ENCODE measurements at places on chromosomes 4 and X.

DNA sequence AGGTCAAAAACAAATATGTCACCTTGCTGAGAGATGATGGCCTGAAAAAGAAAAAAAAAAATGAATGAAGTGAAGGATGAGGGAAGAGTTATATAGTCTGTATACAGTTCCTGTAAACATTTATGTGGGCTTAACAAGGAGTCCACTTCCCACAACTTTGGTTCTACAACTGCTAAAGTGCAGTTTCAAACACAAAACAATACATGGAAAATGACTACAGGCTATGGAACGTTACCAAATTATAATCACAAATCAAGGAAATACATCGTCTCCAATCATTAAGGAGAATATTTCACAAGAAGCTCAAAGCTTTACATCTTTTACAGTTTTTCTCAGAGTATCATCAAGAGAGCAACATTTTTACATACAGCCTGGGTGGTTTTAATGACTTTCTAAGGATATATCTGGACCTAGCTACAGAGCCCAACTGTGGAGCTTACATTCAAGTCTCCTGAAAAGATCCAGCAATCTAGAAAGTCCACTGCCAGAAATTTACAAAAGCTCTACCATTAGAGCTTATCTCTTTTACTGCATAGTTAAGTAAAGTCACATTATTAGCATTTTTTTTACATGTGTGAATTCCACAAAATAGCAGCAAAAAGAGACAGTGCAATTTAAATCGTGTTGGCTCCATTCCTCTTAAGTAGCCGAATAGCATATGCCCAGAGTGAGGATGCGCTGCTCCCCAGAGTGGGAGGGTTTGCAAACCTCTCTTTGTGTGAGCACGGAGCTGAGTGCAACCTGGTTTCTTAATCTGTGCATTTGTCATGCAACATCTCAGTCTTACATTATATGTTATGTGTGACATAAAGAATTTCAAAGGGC, 128.3 kb downstream of the MANBA start:
- no peak for DNase-seq

DNA sequence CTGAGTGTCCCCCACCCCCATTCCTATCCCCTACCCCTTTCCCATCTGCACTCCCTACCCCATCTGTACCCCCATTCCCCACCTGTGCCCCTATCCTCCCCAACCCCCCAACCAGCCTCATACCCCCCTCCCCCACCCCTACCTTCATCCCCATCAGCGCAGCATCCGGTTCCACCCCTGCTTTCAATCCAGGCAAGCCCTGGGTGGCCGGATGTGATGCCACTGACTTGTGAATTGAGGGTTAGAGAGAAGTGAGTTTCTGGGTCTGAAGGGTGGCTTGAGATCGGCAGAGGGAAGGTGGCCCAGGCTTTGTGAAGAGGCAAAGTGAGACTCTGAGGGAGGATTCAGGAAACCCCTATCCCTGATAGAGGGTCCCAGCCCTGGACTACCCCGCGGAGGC, 7.8 kb downstream of the MAGEA4 start:
- no peak for DNase-seq

DNA sequence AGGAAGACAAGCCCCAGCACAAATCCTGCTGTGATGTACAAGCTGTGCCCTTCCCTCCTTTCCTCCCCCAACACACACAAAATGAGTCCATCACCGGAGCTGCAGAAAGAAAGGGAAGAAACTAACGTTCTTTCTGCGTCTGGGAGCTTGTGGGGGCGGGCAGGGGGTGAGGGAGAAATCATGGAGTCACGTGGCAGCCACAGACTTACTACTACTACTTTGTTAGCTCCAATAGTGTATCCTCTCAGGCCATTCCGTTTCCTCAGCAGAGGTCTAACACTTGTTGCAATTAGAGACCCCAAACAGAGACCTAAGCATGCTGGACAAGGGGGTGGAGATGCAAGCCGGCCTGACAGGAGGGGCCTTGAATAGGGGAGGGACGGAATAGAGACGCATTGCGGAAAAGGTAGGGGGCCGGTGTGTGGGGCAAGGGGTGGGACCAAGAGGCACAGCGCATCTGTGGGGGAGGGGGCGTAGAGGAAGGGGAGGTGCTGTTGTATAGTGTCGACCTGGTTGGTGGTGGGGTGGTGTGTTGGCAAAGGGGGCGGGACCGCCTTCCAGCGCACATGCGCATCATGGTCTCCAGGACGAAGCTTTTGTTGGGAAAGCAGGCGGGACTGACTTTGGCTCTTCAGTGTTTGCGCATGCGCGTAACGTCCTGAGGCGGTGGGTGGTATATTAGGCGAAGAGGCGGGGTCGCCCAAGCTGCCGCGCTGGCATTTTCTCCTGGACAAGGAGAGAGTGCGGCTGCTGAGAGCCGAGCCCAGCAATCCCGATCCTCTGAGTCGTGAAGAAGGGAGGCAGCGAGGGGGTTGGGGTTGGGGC, at the start of gene MAGED1:
Gene MAGED1 (plus strand): TSS at position 703 of the 825 bp plus-strand sequence. CDS start 682 bp downstream, outside the sequence.
- DNase-seq, result peak; percentile 66

DNA sequence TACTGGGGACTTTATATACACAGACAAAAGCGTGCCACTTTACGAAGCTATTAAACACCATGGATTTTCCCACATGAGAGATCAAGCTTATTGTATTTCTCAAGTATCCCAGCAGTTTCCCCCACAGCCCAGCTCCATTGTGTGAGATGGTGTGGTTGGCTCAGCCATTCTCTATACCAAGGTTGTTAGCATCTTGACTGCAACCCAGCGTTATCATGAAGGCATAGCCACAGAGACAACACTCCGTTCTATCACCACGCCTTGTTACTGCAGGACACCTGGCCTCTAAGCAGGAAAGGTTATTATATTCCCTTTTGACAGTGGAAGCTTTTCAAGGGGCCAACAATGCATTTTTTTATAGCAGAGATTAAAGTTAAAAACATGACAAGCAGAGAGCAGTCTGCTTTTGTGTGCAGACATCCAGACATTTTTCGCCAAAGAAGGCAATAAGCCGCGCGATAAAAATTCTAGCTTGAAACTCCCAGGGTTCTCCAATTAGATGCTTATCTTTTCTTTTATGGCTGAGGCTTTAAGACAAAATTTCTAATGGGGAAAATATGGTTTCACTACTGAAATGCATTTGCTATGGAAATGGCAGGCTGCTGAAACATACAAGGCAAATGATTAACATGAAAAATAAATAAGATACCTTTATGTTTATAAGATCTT, 206.1 kb downstream of the MID1 start:
- no peak for DNase-seq

- DNase-seq, result no peak
Observed at GRCh38 chrX:22689290-22689689, 310.5 kb upstream of the DDX53 start.

GRCh38 chrX:18793601-18794089, 86.2 kb downstream of the PPEF1 start:
- DNase-seq, result no peak

DNA sequence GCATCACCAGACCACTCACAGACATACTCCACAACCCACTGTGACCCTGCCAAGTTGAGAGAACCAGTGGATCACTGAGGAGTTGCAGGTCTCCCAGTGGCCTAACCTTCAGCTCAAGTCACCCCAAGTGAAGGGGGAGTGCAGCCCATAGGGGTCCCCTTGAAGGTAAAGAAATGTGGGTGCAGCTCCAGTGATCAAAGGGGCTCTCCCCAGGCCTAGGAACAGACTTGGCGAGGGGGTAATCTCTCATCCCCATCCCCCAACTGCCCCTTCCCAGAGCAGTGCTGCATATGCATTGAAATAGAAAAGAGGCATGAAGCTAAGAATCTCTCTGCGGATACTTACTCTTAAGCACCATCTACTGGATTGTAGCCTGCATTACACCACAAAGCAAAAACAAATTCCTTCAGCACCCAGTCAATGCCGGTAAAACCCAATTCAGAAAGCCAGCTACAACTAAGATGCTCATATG, 27.0 kb downstream of the MAGEE1 start:
- peak; percentile 7 for DNase-seq

DNA sequence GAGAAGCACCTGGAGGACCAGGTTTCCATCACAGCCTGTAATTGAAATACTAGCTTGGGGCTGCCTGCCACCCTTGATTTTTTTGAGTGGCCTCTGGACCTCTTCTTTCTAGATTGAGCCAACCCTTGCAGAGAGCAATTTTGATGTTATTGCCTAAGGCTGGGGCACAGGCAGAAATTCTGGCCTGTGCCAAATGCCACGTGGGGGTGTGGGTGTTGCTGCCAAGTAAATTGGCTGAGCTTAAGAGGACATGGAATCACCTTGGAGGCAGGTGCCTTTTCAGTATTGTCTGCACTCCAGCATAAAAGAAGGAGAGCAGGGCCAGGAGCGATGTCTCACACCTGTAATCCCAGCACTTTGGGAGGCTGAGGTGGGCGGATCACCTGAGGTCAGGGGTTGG, 286.1 kb upstream of the PRPS2 start:
- DNase-seq, result no peak

- no peak for DNase-seq
Observed at GRCh38 chr4:100962698-100963097, 384.6 kb downstream of the PPP3CA start.

DNA sequence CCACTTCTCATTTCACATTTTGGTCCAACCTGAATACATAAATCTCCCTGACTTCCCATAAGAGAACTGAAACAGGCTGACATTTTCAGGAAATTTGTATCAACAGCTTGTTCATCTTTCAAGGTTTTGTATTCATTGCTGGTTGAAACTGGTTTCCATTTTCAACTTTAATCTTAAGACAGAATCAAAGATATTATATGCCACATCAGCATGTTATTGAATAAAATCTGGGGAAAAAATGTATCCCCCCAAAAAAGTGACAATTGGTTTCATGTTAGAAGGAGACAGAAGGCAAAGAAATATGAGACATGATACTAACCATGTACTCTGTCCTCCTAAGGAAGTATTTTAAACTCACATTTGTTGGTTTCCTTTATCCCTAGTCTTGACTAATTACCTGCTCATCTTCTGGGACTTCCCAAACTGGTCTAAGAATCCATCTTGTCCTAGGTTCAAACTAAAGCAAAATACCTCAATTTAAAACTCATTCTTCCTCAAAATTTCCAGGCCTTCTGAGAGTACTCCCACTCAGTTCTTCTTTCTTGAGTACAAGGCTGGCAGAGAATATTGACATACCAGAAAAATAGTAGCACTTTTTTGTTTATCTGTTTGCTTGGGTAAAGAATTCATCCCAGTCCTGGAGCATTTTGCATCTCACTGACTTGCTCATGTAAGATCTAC, 3.1 kb upstream of the ANTXR2 start:
- peak; percentile 33 for DNase-seq

- no peak for DNase-seq
Observed at GRCh38 chr4:149176039-149176438, 639.6 kb downstream of the IQCM start.

DNA sequence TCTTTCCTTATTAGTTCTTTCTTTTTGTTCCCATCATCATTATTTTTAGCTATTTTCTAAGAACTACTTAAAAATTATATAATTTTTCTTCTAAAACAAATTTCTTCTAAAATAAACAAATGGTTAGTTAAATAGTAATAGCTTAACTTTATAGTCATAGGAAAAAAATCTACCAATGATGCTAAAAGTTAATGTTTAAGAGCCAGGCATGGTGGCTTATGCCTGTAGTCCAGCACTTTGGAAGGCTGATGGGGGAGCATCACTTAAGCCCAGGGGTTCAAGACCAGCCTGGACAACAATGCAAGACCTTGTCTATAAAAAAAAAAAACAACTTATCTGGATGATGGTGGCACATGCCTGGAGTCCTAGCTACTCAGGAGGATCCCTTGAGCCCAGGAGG, 127.1 kb upstream of the ANXA3 start:
- no peak for DNase-seq

DNA sequence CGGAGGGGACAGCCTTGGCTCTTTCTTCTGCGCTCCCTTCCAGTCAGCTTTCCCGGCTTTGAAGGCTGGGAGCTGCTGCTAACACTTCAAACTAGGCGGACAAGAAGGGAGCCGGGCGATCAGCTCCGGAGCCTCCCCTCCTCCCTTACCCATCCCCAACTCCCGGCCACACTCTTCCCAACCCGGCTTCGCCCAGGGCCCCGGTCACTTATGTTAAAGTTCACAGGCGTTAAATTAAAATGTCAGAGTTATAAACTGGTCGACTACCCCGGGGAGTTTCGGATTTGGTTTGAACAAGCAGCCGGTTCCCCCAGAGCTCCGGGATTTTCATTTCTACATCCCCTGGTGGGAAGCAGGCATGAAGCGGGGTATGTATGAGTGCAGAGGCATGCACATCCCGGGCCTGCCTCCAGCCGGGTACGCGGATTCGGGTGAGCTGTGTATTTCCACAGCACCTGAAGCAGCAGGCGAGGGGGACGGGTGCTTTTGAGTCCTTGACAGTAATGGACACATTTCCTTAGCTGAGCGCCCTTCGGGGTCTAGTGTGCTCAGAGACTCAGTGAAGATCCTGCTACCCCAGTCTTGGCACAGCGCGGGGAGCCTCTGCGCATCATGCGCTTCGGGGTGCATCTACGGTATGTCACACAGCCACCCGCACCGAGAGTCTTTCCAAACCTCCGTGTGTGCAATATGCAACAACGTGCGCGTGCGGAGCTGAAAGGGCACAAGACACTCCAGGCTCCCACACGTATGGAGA, 880 bp downstream of the UNC5C start:
- DNase-seq, result peak; percentile 27

DNA sequence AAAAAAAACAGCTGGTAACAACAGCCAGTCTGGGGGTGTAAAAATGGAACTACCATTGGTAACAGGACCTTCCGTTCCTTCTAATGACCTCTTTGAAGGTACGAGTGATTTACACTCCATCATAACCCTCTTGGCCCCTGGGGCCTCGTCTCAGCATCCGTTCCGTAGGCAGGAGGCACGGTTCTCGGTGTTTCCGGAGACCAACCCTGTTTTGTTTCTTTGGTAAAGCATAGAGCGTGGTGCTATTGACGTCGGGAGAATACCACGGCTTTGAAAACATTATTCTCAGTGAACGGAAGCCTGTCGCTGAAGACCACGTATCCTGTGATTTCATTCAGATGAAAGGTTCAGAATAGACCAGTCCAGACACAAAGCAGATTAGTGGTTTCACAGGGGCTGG, 198.9 kb downstream of the ASMT start:
- no peak for DNase-seq

DNA sequence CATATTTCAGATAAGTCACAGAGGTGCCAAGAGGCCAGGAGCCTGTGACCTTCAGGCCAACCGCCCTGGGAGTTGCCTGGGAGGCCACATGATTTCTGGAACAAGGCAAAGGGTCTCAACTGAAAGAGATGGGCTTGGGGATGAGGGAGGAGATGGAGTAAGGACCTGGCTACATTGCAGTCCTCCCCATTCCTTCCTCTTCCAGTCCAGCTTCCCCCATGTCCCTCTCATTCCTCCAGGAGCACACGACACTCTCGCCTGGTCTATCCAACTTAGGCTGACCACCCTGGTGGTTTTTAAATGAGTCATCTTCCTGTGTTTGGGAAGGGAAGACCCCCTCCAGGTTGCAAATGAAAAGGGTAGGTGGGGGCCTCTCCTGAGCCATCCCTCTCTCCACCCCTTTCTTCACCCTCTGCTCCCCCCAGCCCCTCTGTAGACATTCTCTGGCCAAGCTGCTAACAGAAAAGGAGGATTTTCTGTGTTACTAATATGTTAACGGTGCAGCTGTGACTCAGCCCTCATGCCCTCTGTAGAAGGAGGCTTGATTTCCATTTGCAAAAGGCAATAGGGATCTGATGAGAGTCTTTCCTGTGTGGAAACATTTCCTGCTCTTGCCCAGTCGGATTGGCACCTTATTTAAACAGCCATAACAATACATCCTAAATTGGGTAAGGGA, 79.2 kb downstream of the RTL5 start:
- no peak for DNase-seq

Measured in inflammatory macrophage (primary cell).